Placental pericyte (primary cell): ENCODE measurements at places on chromosomes 7 and 10. TPM values are rescaled to one million over a fixed set of nuclear protein-coding genes. Genes with fewer than 3 reads are reported as not detected.

Gene ZP3
- 0.43 and 1.8 TPM in 2 replicates for total RNA-seq

Gene SHTN1
- total RNA-seq, result 3.1 and 9.2 TPM in 2 replicates

Gene PYROXD2
- total RNA-seq, result 9.3 and 16.4 TPM in 2 replicates

Gene NEUROG3
- total RNA-seq, result not detected in 2 replicates

Gene LIPK
- 0.29 TPM in 1 of 2 replicates, not detected in the other for total RNA-seq

Gene RPEL1
- total RNA-seq, result under 0.01 TPM in 1 of 2 replicates, not detected in the other

Gene ZPBP
- total RNA-seq, result not detected in 2 replicates

Gene PRKAR2B
- total RNA-seq, result 7.9 and 9.6 TPM in 2 replicates

Gene TWIST1
- total RNA-seq, result 34.4 and 35.5 TPM in 2 replicates
